ENCODE measurements at places on chromosomes 16 and 17. TPM values are rescaled to one million over a fixed set of nuclear protein-coding genes. Genes with fewer than 3 reads are reported as not detected.

DNA sequence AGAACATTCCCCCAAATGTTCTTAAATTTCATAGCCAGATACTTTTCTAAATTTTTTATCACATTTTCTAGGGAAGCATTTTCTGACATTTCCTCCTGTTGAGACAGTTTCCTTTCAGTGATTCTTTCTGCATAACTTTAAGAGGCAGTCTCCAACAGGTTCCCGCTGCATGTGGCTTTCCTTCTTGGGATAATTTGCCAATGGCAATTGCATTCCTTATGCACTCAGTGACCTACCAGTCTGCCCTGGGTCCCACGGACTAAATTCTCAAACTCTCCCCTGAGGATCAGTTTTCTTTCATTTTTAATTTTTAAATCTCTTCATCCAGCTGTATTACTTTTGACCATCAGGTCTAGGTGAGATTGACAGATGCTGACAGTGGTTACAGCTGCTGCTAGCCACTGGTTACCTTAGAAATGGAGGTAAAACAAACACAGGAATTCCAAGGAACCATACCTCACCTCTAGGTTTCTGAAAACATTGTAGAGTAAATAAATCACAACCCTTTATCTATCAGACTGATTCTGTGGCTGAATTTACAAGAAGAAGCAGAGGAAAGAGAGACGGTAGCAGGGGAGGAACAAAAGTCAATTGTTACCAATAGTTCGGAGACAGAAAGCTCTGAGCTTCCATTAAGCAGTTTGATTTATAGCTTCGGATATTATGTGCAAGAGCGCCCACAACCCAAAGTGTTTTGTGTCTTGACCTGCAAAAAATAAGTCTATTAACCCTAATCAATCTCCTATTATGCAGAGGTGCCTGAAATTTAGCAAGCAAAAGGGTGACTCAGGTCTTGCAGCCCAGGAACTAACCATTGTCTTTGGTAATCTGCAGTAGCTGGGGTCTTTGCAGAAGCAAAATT lies 216.0 kb downstream of the PMP22 start:
- no peak for DNase-seq

- no peak for DNase-seq
These were observed 59.2 kb upstream of the MARCHF10 start for GRCh38 chr17:62867303-62867702.

Gene HS3ST6
- total RNA-seq, result not detected

Gene CCL23
- total RNA-seq, result not detected

DNA sequence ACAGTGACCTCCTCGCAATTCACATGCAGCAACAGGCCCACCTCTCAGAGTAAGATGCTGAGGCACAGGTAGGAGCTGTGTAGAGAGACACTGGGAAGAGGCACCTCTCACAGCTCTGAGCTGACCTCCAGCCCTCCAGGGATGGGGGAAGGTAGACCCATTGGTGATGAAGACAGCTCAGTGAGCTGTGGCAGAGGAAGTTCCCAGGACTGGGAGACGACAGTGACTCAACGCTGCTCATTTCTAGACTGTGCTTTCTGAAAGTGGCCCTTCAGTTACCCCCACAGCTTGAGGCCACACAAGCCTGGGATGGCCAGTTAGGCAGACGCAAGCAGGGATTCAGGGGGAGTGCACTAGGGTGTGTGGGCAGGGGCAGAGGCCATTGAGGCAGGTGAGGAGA lies 2073.2 kb downstream of the TP53TG3F start:
- DNase-seq, result no peak
